ENCODE measurements at places on chromosomes 1 and 21. TPM values are rescaled to one million over a fixed set of nuclear protein-coding genes. Genes with fewer than 3 reads are reported as not detected.

DNA sequence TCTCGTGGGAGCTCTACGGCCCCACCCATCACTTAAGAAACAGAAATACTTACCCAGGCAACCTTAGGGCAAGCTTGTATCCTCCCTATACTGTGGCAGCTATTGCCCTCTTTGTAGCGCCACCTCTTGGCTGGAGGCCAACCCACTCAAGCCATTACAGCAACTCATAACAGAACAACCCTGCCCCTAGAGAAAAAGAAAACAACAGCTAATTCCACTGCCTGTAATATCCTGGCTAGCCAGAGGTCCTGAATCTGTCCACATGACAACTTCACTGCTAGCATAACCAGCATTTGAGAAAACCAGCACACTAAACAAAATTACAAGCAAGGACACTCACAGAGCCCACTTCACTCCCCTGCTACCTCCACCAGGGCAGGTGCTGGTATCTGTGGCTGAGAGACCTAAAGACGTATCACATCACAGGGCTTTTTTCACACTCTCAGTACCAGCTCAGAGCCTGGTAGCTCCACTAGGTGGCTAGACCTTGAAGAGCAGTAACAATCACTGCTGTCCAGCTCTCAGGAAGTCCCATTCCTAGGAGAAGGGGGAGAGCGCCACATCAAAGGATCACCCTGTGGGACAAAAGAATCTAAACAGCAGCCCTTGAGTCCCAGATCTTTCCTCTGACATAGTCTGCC, 14.5 kb upstream of the MX1 start:
- ATAC-seq = peak; percentile 25

DNA sequence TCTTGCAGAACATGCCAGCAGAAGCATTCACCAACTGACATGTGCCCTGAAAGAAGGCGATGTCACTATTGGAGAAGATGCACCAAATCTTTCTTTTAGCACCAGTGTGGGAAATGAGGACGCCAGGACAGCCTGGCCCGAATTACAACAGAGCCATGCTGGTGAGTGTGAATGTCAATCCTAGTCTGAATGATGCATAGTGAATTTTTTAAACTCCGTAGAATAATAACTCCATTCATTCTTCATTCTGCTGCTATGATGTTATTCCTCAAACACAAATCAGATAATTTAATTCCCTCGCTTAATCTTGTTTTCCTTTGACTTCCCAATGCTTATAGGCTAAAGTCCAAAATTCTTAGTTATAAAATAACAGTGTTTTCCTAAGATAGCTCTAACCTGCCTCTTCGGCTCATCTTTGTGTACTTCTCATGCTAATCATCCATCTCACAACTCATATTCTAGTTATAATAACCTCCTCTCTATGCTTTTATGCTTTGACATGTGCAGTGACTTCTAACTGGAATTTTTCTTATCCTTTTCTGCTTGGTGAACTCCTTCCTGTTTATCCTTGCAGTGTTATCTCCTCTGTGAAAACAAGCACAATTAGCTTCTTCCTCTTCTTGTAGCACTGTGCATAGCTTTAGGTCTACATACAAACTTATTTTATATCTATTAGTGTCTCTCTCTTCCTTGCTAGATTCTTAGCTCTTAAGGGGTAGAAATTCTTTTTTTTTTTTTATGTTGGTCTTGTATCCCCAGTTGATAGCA, 14.4 kb downstream of the SDCCAG8 start:
- ATAC-seq = no peak

GRCh38 chr21:16509476-16509875, 779.7 kb downstream of the USP25 start:
- no peak for ATAC-seq

GRCh38 chr1:24391882-24392603, 21.5 kb downstream of the STPG1 start:
- ATAC-seq = peak; percentile 69

The AJAP1 gene
- 0.32 TPM for total RNA-seq

The LCE1F gene
- not detected for total RNA-seq

DNA sequence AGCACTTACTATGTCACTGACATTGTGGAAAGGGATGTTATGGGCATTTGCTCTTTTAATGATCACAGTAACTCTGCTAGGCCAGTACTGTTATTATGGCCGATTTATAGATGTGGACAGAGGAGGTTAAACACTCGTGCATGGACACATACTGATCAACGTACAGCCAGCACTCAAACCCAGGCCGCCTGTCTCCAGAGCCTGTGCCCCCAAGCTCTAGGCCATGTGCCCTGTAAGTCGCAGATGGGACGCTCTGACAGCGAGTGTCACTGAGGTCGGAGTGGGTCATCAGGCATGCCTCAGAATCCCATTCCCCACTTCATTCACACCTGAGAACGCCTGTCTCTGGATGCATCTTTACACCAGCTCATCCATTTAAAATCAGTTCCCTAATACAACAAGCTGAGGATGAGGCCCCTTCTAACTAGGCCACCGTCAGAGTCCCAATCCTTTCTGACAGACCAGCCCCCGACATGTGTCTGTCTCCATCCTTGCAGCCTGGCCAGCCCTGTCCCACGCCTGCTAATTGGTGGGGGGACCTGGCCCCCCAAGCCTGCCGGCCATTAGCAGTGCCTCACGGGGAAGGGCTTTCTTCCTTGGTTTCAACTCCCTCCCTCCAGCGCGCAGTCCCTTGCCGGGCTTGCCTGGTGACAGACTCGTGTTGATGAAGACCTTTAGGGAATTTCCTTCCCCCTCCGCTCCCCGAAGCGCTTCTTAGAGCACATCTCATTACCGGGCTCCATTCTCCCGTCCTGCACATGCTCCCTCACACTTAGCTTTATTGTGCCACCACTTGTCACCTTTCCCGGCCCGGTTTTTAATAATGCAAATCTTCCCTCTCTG, 436.8 kb downstream of the KIF26B start:
- no peak for ATAC-seq
